ENCODE measurements at places on chromosomes 1 and 21.

- DNase-seq = no peak
Observed at GRCh38 chr21:33569991-33570390, 18.5 kb downstream of the DONSON start.

GRCh38 chr1:26290882-26291261, 11.0 kb downstream of the SH3BGRL3 start:
- DNase-seq = no peak

DNA sequence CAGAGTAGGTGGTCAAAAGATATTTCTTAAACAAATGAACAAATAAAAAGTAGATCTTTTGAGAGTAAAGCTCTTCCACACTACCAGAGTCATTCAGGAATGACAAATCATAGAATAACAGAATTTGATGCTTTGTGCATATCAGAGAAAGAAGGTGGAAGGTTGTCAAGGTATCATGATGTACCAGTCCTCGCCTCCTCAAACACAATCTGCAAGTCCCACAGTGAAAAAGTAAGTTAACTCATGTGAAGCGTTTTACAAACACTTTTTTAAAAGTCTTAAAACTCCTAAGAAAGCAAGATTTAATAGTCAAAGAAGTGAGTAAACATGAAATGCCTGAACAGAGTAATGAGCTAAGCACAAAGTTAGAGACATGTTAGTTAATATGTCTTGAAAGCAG, 2.5 kb upstream of the RGS4 start:
- no peak for DNase-seq

DNA sequence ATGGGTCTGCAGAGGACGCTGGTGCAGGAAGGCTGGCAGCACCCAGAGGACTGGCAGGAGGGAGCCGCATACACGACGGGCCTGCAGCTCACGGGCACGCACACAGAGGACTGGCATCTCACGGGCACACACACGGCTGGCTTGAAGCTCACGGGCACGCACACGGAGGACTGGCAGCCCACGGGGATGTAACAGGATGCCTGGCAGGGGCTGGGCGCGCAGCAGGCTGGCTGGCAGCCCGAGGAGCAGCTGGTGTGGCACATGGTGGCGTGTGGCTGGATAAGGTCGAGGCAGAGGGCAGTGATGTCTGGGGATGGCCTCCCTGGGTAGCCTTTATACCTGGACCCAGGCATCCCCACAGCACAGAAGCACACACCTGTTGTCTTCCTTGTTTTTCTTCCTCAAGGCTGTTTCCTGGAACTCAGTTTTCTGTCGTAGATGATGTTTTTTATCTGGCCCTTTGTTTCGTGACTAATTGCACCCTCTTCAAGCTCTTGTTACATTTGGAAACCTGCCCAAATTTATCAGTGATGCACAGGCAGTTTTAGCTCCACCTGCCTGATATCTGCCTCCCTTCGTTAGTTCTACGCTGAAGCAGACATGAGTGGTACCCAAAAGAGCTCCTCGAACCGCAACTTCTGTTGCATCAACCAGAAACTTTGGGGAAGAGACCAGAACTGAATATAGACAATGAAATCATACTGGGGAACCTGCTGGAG, at the start of gene KRTAP12-1:
Gene KRTAP12-1, minus strand, starts transcription at position 303 of the 719 bp plus-strand sequence. Its CDS starts 40 bp downstream, at position 263.
- no peak for DNase-seq

GRCh38 chr1:167233373-167233772, 12.7 kb downstream of the POU2F1 start:
- no peak for DNase-seq

- no peak for DNase-seq
Observed at GRCh38 chr1:43383449-43383848, 6.2 kb downstream of the MED8 start.

DNA sequence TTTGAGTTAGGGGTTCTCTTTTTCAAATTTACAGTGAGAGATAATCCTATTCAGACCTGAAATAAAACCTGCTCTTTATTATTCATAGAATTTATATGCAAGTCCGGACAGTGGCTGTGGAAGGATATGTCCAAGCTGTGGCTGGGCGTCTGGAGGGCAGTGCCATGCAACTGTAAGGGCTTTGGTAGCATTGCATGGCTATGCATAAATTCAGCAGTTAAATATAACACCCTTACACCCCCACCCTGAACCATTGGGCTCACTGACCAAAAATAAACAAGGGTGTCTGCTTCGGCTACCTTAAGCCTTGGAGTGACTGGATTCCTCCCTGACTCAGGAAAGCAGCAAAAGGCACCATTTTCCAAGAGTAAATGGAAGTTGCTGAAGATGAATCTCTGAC, 5.4 kb downstream of the CHTOP start:
- DNase-seq = no peak

DNA sequence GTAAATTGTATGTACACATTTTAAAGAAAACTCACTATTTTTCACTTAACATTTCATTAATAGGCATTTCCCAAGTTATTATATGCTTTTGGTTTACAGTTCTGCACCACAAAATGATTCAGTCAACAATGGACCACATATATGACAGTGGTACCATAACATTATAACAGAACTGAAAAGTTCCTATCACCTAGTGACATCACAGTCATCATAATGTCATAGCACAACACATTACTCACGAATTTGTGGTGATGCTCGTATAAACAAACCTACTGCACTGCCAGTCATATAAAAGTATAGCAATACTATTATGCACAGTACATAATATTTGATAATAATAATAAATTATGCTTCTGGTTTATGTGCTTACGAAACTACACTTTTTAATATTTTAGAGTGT, 30.9 kb downstream of the DNAI4 start:
- peak; percentile 1 for DNase-seq

Measured in activated CD4-positive, alpha-beta T cell treated with anti-CD3 and anti-CD28 coated beads, Interleukin-10, Interleukin-2, amounts not matched to agents 100 ng/mL and 50 ng/mL, durations not matched to agents 16 hours and 8 hours (primary cell).